Stimulated activated CD4-positive, alpha-beta T cell treated with anti-CD3 and anti-CD28 coated beads, Interleukin-15, amount 100 ng/mL, for 24 hours (primary cell): ENCODE measurements at places on chromosomes 7 and 10.

- DNase-seq = no peak
Measured at GRCh38 chr7:127781081-127781480, 129.1 kb downstream of the SND1 start.

DNA sequence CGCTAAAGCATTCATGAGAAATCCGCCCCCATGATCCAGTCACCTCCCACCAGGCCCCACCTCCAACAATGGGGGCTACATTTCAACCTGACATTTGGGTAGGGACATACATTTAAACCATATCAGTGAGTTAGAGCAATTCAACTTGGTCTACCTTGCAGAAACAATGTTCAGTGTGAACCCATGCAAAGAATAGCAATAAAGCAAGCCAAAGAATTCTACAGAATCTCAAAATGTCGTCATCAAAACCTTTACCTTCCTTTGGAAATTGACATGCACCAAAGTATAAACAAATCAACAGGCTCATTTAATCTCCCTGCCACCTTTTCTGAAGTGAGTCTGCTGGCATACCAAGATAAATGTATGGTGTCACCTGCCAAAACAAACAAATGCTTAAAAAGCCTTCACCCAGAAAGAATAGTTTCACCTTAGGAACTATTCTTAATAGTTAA lies 68.8 kb upstream of the ABLIM1 start:
- DNase-seq = no peak

GRCh38 chr7:103130901-103131624 lies 17.8 kb downstream of the NAPEPLD start:
- no peak for DNase-seq

- no peak for DNase-seq
Measured at GRCh38 chr7:156167417-156167807, 355.1 kb upstream of the SHH start.

DNA sequence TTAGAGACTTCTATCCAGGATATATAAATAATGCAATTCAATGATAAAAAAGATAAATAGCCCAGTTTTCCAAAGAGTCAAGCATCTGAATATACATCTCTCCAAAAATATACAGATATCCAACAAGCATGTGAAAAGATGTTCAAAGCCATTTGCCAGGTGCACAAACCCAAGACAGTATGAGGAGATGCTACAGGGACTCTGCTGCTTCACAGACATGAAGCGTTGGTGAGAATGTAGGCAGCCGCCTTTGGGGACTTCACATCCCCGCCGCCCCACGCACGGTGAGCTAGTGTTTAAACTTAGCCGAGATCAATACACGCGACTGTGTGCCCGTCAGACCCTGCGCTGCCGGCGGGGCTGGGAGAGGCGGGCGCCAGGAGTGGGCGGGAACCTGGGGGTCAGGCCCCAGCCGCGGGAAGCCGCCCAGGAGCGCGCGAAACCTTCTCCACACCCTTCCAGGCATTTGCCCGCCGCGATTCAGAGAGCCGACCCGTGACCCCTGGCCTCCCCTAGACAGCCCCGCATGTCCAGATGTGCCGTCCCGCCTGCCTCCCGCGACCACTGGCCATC lies 927 bp upstream of the ALOX5 start:
- peak; percentile 44 for DNase-seq

DNA sequence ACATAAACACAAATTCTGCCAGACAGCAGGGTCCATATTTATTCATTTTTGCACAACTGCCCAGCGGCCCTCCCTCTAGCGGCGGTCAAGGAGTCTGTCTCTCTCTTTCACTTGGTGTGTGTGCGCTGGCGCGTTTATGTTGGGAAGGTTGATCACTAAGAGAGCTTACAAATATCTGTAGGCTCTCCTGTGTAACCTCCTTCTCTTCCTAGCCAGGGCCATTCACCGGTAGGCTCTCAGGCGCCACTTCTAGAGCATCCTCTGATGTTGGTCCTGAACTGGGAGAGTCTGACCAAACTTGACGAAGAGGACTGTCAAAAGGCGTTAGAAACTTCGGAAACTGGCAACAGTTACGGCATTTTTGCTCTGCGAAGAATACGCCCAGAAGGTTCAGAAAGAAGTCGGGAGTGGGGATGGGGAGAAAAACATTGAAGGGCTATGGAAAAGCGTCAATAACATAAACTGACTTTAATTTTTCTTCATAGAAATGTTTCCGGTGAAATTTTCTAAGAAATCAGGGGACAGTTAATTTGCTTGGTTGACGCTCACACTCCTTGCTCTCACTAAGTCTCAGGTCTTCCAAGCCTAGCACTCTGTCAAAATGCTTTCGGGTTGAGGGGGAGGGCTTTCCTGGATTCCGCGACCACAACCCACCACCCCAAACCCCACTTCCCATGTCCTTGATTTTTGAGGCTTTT lies 731.1 kb downstream of the ZWINT start:
- DNase-seq = no peak

GRCh38 chr7:104981672-104982037 lies 32.4 kb upstream of the KMT2E start:
- DNase-seq = no peak

- no peak for DNase-seq
Measured at GRCh38 chr10:97843281-97843671, 6.4 kb upstream of the GOLGA7B start.

DNA sequence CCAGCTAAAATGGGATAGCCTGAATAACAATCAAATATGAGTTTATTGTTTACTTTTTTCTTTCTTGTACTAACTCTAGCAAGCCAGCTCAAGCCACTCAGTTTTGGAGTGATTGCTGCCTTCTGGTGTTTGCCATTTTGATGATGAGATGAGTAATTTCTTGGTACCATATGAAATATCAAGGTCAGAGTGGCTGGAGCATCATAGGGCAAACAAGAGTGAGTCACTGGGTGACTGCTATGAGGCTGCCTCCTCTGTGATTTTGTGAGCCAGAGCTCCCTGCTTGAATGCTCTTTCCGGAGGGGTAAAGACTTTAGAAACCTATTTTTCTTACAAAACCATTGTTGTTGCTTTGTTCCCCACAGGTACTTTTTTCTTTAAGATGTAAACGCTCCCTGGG lies 295.6 kb downstream of the PRKG1 start:
- DNase-seq = no peak

DNA sequence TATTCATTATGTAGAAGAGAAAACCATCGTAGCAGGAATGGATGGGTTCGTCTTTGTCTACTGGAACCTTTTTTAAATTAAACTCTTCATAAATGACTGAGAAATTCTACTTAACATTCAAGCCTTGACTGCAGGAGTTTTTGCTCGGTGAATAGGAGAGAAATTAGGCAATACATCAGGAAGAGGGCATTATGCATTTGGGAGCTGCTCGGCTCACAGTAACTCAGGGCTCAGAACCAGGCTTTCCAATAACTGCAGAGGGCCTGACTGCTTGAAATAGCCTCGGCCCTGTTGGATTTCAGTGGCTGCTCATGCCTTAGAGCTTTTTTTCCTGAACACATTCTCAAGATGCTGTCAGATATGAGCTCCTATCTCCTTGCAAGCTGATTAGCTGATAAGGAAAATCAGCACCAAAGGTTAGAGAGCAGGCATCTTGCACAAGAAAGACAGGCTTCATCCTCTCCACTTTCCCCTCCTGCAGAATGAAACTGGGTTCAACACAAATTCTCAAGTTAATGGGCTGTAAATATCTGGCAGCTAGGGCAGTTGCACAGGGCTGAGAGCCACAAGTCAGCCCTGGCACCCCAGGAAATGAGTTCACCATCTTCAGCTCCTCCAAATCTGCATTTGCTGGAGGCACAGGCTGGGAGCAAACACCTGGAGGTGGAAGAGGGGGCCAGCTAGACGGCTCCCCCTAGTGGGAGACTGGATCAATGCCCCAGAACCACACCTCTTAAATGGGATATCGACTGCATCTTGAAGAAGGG lies 24.3 kb downstream of the TECTB start:
- DNase-seq = peak; percentile 42

DNA sequence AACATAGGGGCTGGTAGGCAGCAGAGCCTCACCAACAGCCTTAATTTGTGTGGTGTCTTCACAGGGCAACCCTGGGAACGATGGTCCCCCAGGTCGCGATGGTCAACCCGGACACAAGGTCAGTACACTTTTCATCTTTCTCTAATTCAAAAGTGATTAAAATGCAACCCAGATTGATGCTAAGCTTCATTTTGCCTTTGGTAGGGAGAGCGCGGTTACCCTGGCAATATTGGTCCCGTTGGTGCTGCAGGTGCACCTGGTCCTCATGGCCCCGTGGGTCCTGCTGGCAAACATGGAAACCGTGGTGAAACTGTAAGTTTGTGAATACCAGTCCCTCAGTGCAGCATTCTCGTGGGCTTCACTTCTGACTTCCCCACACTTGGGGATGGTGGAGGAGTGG lies 30.9 kb downstream of the COL1A2 start:
- no peak for DNase-seq

DNA sequence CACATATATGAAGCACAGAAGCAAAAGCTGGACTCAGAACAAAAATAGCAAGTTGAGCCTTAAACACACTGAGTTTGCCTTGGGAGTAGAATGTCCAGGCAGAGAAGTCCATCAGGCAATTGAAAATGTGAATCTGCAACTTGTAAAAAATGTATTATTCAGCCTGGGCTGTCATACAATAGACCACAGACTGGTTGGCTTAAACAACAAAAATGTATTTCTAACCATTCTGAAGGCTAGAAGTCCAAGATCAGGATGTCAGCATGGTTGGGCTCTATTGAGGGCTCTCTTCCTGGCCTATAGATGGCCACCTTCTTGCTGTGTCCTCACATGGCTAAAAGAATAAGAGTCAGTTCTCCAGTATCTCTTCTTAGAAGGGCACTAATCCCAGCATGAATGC lies 76.5 kb upstream of the CAPZA2 start:
- no peak for DNase-seq

DNA sequence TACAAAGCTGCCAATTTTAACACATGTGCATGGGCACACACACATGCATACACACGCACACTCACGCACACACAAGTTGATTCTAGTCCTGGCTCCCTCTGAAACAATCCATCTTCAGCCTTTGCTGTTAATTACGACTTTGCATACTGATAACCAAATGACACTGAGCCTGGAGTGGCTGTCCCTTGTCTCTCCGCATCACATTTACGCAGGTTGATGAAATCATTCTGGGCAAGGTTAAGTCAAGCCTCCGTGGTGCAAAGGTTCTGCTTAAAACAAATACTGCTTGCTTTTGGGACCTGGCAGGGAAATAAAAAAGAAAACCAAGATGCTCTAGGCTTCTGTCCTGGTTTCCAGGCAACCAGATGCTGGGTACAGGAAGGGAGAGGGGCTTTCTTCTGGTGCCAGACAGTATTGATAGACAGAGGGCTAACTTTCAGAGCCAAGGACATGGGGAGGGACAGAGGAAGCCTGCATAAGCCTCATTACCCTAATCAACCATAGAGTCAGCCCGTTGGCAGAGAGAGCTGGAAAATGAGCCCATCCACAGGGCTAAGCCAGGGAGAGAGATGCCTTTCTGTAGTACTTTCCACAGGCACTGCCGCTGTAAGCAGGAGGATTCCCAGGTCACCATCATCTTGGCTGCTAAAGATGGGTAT lies 233.0 kb downstream of the WDR11 start:
- no peak for DNase-seq

- DNase-seq = no peak
Measured at GRCh38 chr10:11499425-11500071, 111.9 kb downstream of the USP6NL start.

- DNase-seq = peak; percentile 70
Measured at GRCh38 chr10:24465891-24466818, 257.2 kb downstream of the KIAA1217 start.

DNA sequence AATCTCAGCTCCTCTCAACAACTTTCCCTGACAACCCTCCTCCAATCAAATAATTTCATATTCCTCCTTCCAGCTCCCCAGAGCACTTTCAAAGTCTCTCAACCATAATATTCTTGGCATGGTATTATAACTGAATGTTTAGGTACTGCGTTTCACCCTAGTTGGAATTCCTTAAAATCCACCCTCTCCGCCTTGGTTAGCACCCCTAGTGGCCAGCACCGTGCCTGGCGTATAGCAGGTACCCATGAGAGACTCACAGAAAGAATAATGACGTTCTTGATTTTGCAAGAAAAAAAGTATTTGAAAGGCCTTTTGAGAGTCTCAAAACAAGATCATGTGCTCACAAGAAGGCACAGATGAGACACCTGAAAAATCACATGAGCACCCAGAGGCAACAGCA lies 50.9 kb downstream of the GLI3 start:
- DNase-seq = no peak

DNA sequence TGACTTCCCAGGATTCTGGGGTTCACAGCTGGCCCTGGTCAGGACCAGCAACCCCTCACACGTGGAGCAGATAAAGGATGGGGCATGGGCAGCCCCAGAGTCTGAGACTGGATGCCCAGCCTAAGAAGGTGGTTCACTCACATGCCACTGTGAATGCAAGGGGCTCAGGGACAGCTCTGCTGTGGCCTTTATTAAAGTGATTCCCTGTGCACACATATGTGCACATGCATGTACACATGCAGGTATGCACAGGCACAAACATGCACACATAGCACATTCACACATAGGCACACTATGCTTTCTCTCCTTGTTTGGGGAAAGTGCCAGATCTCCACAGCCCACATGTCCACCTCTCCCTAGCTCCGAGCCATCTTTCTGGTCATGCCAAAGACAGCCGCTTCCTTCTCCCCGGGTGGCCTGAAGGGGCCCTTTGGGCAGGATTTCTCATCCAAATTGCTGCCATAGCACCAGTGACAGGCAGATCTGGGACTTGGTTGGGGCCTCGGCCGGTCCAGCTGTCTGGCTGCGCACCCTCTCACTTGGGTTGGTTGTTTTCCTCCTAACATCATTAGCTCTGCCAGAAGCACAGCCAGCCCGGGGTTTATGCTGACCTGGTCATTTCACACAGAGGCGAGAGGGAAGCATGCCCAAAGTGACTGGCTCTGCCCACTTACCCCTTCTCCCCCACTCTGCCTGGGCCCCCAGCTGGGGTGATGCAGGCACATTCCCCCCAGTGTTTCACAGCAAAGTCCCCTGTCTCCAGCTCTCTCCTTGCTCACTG lies 1.4 kb downstream of the GCK start:
- no peak for DNase-seq

DNA sequence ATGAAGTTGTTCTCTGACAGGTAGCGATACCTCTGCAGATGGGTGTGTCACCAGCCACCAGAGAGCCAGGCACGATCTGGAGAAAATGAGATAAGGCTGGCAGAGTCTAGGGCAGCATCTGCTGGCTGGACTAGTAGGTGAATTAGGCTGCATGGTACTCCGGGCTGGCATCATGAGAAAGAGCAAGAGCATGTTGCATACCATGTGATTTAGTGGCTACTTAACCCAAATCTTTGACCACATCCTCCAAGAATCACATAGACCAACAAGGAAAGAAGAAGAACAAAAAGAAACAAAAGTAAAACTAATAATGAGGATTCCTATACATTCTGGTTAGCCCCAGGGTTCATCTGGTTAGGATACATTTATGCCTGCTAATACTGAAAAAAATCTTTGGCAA lies 23.4 kb upstream of the FAM170B start:
- no peak for DNase-seq

GRCh38 chr10:84946904-84947303 lies 618.5 kb downstream of the CCSER2 start:
- no peak for DNase-seq

GRCh38 chr7:159115601-159116501 lies 28.8 kb downstream of the VIPR2 start:
- DNase-seq = no peak
